ENCODE measurements at places on chromosomes 1 and 21. TPM values are rescaled to one million over a fixed set of nuclear protein-coding genes. Genes with fewer than 3 reads are reported as not detected.

- no peak for DNase-seq
These were observed 67.6 kb upstream of the SPAG17 start for GRCh38 chr1:118252624-118253023.

DNA sequence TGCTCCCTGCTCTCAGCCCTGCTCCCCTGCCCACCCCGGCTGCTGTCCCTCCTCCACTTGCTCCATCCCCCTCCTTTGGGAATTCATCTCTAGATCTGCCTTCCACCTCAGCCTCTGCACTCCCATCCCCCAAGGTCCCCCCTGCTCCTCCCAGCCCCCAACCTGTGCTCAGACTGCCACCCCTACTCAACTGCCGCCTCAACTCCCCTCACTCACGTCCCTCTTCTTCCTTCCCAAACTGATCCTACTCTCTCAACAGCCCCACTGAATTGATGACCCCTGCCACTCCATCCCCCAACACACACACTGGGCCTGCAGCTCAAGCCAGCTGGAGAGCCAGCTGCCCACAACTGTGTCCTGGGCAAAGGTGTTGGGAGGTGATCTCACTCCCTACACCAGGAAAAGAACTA, 15.8 kb upstream of the ETV3L start:
- no peak for DNase-seq

GRCh38 chr1:206854401-206855129, 10.9 kb upstream of the IL20 start:
- peak; percentile 41 for DNase-seq

GRCh38 chr1:115877511-115877910, 36.6 kb upstream of the NHLH2 start:
- no peak for DNase-seq

- DNase-seq = no peak
These were observed 6.2 kb downstream of the HSD11B1 start for GRCh38 chr1:209710847-209711246.

GRCh38 chr1:225448146-225448805, 20.4 kb upstream of the LBR start:
- DNase-seq = no peak

DNA sequence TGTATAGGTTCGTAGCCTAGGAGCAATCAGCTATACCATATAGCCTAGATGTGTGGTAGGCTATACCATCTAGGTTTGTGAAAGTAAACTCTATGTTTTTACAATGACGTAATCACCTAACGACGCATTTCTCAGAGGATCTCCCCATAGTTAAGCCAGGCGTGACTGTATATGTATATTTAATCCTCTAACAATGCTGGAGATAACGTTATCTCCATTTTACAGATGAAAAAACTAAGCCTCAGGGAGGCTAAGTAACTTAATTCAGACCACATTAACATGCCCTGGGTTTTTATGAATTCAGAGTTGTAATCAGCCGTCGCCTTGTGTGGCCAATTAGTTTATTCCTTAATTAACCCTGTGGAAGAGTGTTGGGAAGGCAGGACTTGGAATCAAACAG, 107.7 kb upstream of the PLXNA2 start:
- peak; percentile 41 for DNase-seq

- no peak for DNase-seq
These were observed 43.4 kb downstream of the URB1 start for GRCh38 chr21:32349333-32349944.

GRCh38 chr1:15405106-15405850, 4.4 kb upstream of the EFHD2 start:
- DNase-seq = no peak

GRCh38 chr1:117336088-117336817, 31.0 kb upstream of the MAN1A2 start:
- DNase-seq = no peak

- no peak for DNase-seq
These were observed at the start of gene ATP6V1G3 for GRCh38 chr1:198540580-198540979. ATP6V1G3 (minus strand) TSS chr1:198540680; CDS start chr1:198540650, 30 bp downstream.

DNA sequence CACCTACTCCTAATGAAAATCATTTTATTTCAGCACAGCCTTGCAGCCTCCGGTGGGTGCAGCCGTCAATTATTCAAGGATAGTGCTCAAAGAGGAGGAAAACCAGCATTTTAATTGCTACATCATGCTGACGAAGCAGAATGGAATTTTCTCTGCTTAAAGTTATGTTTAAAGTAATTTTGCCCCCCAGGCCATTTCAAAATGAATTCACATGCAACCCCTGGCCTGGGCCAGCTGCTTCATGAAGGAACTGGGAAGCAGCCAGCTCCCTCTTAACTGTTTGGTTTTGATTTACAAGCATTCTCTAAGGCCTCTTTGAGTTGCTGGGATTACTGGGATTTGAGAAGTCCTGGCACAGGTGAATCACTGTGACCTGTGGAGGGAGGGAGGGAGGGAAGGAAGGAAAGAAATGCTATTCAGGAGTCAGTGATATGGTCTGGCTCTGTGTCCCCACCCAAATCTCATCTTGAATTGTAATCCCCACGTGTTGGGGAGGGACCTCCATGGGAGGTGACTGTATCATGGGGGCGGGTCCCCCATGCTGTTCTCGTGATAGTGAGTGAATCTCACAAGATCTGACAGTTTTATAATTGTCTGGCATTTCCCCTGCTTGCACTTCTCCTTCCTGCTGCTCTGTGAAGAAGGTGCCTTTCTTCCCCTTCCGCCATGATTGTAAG, 66.0 kb downstream of the PGBD5 start:
- no peak for DNase-seq

DNA sequence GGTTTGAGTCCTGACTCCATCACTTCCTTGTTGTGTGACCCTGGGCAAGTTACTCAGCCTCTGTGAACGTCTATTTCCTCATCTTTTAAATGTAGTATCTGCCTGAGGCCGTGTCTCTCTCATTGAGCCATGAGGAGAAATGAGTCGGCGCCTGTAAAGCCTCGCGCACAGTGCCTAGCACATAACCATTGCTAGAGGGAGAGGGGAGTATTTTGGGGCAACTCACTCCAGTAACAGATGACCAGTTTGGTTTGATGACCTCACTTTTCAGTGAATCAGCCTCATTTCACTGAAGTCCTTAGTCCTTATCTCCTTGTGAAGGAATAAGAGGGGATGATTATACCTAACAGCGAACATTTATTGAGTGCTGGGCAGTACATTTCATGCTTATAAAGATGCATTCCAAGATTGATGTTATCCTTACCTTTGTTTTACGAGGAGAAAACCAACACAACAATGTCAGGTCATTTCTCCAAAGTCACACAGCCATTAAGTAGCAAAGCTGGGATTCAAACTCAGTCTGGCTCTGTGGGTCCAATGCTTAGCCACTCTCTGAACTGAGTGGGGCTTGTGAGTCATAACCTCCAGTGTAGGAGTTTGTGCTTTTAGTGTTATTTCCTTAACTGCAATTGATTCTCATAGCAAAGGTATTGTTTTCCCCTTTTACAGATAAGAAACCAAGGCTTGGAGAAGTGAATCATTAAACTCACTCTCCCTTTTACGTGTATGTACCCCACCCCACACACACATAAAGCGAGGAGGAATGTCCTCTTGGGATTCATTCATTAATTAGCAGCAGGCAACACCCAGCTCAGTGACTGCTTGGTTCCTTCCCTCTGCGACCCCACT, 25.9 kb downstream of the KCNC4 start:
- DNase-seq = peak; percentile 96

DNA sequence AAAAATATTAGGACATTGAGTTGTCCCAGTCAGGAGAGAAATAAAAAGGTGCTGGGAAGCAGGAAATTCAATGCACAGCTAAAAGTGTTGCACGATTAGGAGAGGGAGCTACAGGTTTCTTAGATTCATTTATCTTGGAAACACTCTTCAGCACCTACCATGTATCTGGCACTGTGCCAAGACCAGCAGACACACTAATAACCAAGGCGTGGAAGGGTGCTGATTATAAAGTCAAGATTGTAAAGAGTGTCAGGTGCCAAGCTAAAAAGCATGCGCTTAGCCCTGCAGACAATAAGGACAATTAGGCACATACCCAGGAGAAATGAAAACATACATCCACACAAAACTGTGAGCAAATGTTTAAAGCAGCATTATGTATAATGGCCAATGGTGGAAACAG, 129.9 kb downstream of the DSCAM start:
- no peak for DNase-seq

- DNase-seq = peak; percentile 78
These were observed 43.6 kb upstream of the CCDC190 start for GRCh38 chr1:162904579-162904978.

DNA sequence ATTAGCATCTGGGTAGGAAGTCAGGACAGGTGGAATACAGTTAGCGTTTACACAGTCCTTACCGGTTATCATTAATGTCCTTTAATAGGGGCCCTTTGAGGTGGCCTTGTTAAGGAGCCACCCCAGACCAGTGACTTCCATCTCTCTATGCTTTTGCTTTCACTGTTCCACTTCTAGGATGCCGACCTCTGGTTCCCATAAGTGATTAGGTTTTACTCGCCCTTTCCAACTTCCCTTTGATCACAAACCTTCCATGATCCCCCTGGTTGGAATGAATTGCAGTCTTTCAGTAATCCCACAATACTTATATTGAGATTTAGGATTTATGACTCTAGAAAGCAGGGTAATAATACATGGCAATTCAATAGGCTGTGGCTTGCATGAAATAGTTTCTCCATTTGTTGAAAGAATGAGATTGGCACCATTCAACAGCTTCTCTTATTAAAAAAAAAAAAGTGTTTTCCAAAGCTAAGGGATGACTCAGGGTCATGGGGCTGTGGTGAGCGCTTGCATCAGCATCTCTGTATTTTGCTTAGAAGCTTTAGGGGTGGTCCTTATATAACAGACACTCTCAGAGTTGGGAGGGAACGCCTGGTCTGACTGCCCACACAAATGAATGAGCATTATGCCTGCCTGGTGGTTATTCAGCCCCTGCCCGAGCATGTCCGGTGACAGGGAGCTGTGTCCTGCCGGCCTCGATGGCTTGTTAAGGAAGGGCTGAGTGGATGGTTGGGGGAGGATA, 110.5 kb downstream of the CNIH3 start:
- DNase-seq = peak; percentile 90

- DNase-seq = no peak
These were observed 102.5 kb upstream of the KIF26B start for GRCh38 chr1:245052258-245052657.

DNA sequence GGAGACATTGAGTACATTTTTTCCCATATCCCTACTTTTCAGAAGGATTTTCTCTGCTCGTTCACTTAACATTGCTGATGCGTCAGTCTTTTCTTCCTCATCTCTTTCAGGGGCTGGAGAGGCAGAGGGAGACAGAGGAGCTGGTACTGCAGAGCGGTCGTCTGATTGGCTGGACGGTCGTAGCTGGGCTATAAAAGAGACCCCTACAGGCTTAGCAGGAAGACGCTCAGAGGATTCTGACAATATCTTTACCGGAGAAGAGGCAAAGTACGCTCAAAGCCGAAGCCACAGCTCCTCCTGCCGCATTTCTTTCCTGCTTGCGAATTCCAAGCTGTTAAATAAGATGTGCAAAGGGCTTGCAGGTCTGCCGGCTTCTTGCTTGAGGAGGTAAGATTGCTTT, at the start of gene RGS4:
TSS of gene RGS4 (plus strand) at position 220 of the 400 bp plus-strand sequence. CDS start at position 344, 124 bp downstream.
- DNase-seq = peak; percentile 91

DNA sequence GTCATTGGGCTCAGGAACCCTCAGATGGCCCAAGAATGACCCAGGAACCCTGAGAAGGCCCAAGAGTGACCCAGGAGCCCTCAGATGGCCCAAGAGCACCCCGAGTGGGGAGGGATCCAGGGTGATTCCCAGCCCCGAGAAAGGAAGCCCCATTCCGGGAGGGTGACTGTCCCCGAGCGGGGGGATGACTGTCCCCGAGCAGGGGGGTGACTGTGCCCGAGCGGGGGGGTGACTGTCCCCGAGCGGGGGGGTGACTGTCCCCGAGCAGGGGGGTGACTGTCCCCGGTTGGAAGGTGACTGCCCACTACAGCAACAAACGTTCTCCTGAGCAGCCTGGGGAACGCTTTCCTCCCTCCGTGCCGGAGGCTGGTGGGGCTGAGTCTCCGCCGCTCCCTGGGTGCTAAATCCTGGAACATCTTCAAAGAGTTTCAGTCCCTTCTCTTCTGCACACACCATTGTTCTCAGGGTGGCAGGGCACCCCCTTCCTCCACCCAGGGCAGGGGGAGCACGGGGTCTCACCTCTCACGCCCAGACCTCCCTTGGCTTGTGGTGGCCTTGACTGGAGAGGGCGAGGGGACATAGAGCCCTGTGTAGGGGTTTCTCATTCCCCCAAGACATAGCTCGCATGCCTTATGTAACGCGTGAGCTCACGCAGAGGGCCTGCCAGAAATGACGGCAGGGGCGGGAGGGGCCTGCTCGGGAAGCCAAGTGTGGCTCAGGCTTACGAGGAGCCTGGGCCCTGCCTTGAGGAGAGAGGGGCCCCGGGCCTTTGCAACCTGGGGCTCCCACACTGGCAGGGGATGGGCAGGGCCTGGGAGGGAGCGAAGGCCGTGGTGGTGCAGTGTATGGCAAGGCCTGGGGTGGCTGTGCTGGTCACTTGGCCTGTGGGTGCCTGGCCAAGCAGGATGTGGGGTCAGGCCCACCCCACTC, 14.3 kb upstream of the SKI start:
- peak; percentile 66 for DNase-seq

GRCh38 chr1:65890201-65890843, 97.6 kb downstream of the PDE4B start:
- DNase-seq = no peak

GRCh38 chr21:35508139-35508888, 459.2 kb upstream of the RUNX1 start:
- DNase-seq = peak; percentile 70

- DNase-seq = peak; percentile 48
These were observed 169.3 kb downstream of the GRIK3 start for GRCh38 chr1:36864823-36865601.

DNA sequence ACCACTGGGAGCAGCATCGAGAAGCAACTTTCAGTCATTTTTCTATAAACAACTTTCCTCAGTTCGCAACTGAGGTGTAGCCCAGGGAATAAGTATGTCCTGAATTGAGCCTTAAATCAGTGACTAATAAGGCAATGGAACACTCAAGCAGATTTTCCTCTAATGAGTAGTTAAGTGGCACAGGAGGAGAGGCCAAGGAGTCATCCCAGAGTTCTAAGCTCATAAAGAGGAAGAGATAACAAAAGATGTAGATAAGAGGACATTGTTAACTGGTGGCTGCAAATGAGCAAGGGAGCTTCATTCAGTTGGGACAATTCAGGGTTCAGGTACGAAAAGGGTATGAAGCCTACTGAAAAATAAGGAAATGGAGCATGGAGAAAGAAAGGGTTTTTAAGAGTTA, 64.5 kb downstream of the LRRC40 start:
- no peak for DNase-seq

DNA sequence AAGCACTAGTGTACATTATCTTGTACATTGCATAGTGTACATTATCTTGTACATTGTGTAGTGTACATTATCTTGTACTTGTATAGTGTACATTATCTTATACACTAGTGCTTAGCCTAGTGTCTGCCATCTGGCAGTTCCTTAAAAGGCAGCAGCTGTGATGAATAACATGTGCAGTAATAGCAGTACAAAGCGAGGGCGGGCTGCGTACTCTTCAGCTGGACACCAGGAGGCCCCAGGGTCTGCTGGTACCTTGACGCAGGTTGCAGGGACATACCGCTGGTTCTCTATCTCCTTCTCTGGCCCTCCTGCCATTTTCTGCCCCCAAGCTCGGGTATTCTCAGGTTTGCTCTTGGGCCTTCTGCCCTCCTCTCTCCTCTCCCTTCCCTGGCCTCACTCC, 149.6 kb downstream of the SEC16B start:
- no peak for DNase-seq

RSBN1 gene
- 8.9 TPM for total RNA-seq

SLC35D1 gene
- total RNA-seq = 20.3 TPM

NCAM2 gene
- 2.6 TPM for total RNA-seq

S100A7A gene
- total RNA-seq = not detected

RNU1-2 gene
- 832 TPM for total RNA-seq

BRDT gene
- not detected for total RNA-seq

RIMKLA gene
- total RNA-seq = 3.7 TPM

PLEKHG5 gene
- 8.1 TPM for total RNA-seq

LRRC38 gene
- not detected for total RNA-seq

PGLYRP3 gene
- not detected for total RNA-seq

LORICRIN gene
- total RNA-seq = not detected

DCDC2B gene
- total RNA-seq = not detected
